Iris pigment epithelial cell (primary cell): ENCODE measurements at places on chromosomes 11 and 22.

GRCh38 chr11:2261436-2262230, 8.8 kb downstream of the ASCL2 start:
- DNase-seq, result no peak

DNA sequence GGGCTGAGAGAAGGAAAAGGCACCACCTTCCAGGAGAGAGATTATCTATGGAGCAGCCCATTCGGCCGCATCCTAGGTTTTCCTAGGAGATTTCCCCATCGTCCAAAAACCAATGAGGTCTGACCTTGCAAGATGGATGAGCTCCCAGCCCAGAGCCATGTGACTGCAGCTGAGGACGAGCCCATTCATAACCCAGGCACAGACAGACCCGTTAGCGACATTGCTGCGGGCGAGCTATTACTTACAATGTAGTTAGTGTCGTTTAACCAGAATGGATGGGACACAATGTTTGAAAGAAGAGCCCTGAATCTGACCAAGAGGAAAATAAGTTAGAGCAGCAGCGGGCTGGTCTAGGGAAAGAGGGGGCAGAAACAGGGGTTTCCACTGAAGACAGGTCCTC, 395.9 kb upstream of the CADM1 start:
- DNase-seq, result no peak

DNA sequence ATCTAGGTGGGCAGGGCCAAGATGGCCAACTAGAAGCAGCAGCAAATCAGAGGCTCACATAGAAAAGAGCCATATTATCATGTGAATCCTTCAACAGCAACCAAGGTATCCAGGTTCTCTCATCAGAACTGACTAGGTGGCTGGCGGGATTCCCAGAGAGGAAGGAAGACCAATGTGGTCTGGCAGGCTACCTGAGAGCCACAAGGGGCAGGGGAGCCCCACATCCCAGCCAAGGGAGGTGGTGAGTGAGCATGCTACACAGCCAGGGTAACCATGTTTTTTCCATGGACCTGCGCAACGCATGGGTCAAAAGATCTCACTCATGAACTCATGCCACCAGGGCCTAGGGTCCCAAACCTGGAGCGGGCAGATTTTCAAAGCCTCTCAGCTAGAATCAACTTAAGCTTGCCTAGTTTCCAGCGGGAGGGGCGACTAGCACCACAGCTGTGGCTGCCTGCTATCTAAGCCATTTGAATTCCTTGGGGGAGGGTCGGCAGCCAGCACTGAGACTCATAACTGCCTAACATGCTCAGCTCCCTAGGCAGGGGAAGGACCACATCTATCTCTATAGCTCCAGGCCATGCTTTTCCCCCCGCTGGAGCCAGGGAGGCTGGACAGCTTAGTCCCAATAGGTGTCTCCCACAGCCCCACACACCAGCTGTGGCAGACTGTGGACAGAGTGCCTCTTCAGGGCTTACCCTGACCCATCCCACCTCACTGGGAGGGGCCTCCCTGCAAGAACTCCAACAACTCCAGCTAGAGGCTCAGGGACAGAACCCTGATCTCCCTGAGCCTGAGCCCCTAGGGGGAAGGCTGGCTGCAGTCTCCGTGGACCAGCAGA, 28.7 kb upstream of the CASP12 start:
- peak; percentile 20 for DNase-seq

- peak; percentile 10 for DNase-seq
Observed at GRCh38 chr11:87493516-87493915, 455.8 kb downstream of the TMEM135 start.

GRCh38 chr11:75797116-75797515, 17.9 kb upstream of the UVRAG start:
- no peak for DNase-seq

GRCh38 chr22:17952273-17952801, 72.0 kb downstream of the MICAL3 start:
- no peak for DNase-seq

GRCh38 chr11:96177146-96177545, 165.8 kb downstream of the MAML2 start:
- no peak for DNase-seq

DNA sequence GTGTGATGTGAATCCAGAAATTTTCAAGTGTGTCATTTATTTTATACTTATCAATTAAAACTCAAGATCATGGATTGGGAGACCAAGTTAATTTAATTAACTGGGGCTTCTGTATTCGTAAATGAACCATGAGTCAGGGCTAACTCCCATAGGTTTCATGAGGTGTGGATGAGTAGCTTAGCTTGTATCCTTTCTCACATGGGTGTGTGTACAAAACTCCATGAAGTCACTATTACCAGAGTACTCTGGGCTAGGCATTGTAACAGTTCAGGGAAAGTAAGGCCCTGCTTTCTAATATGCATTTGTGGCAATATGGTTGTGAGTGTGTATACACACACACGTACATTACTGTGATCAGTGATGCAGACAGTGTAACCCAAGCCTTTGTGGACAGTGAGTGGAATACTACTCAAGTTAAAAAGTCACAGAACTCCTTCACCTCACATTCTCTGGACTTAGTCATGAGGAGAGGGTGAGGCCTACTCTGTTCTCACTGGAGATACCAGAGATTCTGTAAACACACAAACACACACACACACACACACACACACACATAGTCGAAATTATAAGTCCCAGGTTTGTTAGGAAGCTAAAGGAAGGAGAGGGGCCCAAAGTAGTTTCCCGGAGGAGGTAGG, 3.5 kb downstream of the CNTF start:
- peak; percentile 92 for DNase-seq

- no peak for DNase-seq
Observed at GRCh38 chr11:1108246-1108900, 33.7 kb downstream of the MUC2 start.

DNA sequence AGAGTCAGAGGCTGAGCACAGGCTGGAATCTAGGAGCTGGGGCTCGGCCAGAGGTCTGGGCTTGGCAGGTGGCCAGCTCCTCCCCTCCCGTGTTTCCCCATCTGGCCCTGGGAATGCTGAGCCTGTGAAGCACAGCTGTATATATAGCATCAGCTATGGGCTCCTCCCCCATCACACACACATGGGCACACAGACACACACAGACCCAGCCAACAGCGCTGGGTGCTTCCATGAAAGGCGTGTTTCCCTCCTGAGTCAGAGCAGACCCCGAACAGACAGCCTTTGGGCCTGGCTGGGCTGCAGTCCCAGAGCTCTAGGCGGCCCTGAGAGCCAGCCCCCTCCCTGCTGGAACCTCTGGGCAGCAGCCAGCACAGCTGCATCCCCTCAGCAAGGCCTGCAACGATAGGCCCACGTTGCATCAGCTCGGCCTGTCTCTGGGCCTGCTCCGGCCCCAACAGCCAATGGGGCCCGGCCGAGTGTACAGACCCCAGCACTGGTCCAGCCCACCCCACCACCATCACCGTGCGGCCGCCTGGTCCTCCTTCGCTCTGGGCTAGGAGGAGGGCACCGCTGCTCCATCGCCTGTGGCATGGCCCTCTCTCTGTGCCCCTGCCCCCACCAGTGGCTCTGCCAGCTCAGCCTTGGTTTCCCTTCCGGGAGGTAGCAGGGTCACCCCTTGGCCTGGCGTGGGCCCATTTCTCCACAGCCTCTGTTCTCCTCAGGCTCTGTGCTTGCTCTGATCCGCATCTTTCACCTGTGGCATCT, 7.6 kb upstream of the SERPINH1 start:
- DNase-seq, result peak; percentile 99

GRCh38 chr11:40338739-40339138, 1120.7 kb downstream of the LRRC4C start:
- peak; percentile 86 for DNase-seq

GRCh38 chr22:37623075-37624016, 14.7 kb downstream of the GGA1 start:
- no peak for DNase-seq

DNA sequence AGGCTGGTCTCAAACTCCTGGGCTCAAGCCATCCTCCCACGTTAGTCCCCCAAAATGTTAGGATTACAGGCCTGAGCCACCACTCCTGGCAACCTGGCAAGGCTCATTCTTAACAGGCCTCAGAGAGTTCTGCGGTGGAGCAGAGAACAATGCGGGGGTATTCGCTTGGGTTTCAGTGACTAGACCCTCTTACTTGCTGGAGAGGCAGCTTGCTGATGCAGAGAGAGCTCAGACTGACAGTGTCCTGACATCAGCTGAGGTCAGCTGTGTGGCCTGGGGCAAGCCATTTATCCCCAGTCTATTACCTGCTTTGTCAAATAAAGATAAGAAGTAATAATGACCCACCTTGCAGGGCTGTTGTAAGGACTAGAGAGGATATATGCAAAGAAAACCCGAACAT, 40.3 kb upstream of the DMC1 start:
- no peak for DNase-seq

GRCh38 chr11:114399490-114400215, 658 bp downstream of the C11orf71 start:
- peak; percentile 72 for DNase-seq

DNA sequence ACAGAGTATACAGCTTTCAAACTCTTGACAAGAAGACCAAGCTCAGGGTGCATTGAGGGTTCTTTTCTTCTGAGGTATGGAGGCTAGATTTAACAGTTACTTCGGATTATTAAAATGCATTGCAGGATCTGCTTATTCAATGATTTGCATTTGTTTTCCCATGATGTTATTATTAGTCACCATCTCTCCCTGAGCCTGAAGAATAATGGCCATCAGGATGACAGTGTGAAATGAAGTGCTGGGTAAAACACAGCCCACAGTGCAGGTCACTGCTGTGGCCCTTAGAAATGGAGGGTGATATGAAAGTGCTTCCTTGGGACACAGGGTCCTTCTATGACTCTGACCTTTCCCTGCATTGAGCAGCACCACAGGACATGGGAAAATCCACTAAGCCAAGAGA, 40.0 kb downstream of the TECTA start:
- no peak for DNase-seq

DNA sequence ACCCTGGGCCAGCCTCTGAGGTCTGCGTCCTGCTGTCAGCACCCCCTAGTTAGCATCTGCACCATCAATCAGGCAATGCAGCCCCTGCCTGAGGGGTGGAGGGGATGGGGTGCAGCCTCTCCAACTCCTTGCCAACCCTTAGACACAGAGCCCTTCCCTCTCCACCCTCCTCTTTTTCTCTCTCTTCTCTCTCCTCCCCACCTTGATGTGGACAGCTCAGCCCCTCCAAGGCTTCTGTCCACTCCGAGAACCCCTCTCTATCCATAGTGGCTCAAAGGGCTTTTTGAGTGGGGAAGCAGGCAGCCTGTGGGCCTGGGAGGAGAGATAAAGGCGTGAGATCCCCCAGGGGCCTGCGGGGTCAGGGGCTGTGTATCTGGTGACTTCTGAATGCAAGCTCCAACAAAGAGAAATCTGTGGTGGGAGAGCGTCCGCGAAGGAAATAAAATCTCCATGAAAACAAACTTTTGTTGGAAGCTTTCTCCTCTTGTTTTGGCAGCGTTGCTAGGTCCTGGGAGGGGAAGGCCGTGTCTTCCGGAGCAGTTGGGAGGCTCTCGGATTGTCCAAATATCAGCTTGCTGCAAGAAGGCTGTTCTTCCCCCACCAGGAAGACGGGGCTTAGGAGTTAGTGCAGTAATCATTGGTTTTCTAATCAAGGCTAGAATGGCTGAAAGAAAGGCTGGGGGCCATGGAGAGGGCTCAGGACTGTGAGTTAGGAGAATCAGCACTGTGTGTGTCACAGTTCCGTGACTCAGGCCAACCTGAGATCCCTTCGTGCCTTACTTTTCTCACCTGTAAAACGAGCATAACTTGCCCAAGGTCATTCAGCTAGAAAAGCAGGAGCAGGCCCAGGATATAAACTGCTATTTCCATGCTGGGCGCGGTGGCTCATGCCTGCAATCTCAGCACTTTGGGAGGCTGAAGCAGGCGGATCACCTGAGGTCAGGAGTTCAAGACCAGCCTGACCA, 50.3 kb downstream of the PKNOX2 start:
- peak; percentile 6 for DNase-seq

- DNase-seq, result no peak
Observed at GRCh38 chr11:61691380-61692156, 11.4 kb downstream of the DAGLA start.

- no peak for DNase-seq
Observed at GRCh38 chr11:31863170-31863832, 52.2 kb upstream of the PAX6 start.

- DNase-seq, result no peak
Observed at GRCh38 chr11:72244361-72245262, 636 bp upstream of the PHOX2A start.

- DNase-seq, result no peak
Observed at GRCh38 chr22:46463435-46464227, 73.8 kb downstream of the CELSR1 start.

DNA sequence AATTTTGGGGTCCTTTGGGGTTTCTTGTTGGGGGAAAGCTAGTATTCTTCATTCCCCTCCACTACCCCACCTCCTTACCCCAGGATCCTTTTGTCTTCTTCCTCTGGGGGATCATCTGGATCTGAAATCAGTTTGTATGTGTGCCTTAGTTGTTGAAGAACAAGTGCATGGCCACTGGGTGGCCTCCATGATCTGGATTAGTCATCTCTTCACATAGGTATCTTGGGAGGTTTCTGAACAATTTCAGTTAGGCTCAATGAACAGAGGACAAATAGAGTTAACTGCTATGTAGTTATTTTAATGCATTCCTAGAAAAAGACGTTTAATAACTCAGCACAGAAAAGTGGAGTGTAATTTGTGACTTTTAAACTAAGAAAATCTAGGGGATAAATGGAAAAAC, 7.1 kb upstream of the VWA5A start:
- DNase-seq, result peak; percentile 65

DNA sequence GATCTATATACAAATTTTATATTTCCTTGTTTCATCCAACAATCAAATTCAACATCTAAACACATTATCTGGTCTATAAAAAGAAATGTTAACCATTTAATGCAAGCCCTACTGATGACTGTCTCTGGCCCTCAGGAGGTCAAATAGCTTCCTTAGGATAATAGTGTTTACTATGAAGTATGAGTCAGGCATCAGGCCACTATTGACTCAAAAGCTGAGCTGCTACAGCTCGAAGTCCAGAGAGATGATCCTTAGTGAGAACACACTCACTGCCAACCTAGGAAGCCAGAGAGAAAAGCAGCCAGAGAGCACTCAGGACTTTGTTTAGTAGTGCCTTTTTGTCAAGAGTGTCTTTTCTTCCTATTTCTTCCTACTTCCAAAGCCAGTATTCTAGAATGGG, 171.8 kb downstream of the SOX6 start:
- DNase-seq, result peak; percentile 79

GRCh38 chr22:25749420-25750169, 7.6 kb downstream of the MYO18B start:
- no peak for DNase-seq

GRCh38 chr11:117887431-117888138, 11.1 kb upstream of the FXYD6 start:
- DNase-seq, result no peak
